ENCODE measurements at places on chromosomes 6 and 20.
A peak's percentile ranks its signal among the peaks of the same experiment; 100 is the strongest.

DNA sequence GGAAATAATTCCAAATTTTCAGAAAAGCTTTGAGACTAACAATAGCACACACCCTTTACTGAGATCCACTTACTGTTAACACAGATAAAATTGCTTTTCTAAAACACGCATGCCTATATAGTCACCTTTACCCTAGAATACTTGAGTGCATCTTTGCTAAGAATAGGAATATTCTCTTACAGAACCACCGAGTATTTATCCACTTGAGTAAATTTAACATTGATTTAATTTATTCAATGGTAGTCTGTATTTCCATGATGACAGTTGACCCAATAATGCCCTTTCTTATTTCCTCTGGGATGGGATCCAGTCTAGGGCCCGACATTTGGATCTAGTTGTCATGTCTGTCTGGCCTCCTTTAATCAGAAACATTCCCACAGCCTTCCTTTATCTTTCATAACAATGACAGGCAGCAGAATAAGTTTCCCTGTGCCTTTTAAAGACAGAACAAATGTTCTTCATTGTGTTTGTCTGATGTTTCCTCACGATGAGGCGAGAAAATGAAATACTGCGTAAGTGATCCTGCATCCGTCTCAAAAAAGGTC, 56.6 kb upstream of the ERVFRD-1 start:
- no peak for DNase-seq

DNA sequence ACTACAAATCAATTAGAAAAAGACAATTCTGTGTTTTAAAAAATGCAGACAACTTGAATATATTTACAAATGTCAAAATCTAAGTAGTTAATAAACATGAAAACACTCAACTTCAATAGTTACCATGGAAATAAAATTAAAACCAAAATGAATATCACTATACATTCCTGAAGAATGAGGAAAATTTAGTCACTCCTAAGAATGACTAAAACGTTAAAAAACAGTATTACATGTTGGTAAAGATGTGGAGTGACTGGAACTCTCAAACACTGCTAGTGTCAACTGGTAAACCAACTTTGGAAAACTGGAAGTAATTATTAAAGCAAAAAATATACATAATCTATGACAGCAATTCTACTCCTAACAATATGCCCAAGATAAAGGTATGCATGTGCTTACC, 36.3 kb downstream of the AHI1 start:
- no peak for DNase-seq

DNA sequence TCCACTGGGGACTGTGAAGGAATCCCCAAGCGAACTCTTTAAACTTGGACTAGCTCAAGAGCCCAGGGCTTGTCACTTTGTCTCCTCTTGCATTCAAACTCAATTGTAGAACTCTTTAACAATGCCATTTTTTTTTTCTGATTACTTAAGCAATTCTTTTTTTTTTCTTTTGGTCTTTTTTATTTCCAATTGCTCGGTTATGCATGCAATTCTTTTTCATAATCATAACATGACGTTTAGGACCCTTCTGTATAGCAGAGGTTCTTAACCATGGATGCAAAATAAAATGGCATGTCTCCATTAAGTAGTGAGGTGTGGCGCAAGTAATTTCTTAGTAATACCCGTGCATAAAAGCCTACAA, 466 bp upstream of the BFSP1 start:
- DNase-seq: no peak

DNA sequence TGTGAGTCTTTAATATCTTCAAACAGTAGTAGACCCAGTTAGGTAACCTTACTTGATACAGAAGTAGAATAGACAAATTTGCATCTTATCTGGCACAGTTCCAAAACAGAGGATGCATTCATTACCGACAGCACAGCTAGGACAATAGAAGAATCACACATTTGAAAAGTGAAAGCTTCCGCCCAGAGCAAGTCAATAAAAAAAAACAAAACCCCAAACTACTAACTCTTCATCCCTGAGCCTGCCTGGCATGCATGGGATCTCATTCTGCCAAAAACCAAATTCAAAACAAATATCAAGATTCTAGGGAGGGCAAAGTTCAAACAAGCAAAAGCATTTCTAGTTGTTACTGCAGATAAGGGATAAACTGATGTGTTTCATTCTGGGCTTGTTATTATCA, 235.4 kb downstream of the BTBD9 start:
- DNase-seq: peak; percentile 3

GRCh38 chr6:2950713-2951112, 20.7 kb downstream of the SERPINB6 start:
- no peak for DNase-seq

GRCh38 chr6:155861821-155862220, 406.2 kb upstream of the NOX3 start:
- DNase-seq: no peak

DNA sequence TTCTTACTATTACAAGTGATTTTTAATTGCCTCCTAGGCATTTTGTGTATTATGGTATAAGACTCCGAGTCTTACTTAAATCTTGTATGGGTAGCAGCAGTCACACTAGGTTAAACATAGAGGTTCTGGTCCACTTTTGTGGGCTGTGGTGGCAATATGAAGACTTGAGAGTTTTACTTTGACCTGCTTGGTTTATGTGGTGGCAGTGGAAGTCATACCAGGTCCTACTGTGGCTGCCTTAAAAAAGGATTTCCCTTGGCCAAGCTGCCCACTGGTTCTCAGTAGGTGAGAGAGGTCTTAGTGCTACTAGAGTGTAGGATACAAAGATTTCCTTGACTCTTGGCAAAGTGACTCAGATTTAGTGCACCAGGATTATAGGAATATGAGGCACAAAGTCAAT, 44.2 kb upstream of the NKAIN2 start:
- DNase-seq: no peak

- DNase-seq: no peak
Measured at GRCh38 chr20:61942526-61942925, 123.2 kb downstream of the TAF4 start.

GRCh38 chr6:47581591-47581990, 104.0 kb downstream of the CD2AP start:
- no peak for DNase-seq

GRCh38 chr6:49664817-49665216, 28.2 kb upstream of the RHAG start:
- no peak for DNase-seq

DNA sequence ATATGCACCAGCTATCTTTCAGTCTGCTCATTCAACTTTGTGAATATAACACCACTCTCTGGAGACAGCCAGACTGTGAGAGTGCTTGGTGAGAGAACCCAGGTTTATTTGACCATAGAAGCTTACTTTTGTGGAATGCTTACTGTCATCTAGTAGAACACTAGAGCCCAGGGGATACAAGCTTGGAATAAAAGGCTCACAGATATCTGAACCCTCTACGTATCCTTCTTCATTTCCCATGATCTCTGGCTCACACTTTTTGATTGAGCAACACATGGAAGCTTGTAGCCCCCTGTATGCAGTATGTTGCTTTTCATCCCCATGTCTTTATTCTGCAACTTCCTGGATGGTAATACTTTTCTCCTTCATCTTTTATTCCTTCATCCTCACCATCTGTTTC, 835.3 kb upstream of the CITED2 start:
- no peak for DNase-seq

GRCh38 chr6:46583081-46583480, 69.5 kb downstream of the CYP39A1 start:
- no peak for DNase-seq

DNA sequence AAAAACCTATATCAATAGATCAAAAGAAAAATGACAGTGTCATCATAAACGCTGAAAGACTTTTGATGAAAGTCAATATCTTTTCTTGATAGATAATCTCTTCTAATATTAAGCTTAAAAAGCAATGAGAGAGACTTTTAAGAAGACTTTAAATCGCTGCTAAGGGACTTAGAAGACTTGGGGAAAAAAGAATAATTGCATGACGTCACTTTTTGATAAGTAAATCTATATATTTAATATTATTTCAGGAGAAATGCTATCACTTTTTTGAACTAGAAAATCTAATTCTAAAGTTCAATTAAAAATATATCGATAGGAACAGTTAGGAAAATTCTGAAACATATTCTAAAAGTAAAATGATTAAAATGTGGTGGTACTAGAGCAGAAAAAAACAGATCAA, 78.7 kb upstream of the TSHZ2 start:
- DNase-seq: no peak

- DNase-seq: peak; percentile 45
Measured at GRCh38 chr6:83511901-83512681, at the start of gene PRSS35. TSS of gene PRSS35 (plus strand) at chr6:83512534. CDS start at chr6:83523442, 10,908 bp downstream.

GRCh38 chr20:25038103-25038410, 19.9 kb downstream of the ACSS1 start:
- DNase-seq: no peak

DNA sequence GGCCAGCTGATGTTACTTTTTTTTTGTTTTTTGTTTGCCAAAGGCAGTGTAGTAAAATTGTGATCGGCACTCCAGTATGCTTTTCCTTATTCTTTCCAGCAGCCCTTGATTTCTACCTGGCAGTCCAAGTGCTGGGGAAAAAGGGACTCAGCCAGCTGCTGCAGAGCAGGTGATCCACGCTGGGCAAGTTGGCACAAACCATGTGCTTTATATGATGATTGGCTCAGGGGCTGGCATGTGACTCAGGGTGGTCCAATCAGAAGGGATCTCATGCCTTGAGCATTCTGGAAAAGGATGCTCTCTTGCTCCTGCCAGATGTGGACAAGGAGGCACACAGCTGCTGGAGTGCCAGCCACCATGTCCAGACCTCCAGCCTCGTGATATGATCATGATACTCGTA, 54.5 kb downstream of the SULF2 start:
- DNase-seq: no peak

DNA sequence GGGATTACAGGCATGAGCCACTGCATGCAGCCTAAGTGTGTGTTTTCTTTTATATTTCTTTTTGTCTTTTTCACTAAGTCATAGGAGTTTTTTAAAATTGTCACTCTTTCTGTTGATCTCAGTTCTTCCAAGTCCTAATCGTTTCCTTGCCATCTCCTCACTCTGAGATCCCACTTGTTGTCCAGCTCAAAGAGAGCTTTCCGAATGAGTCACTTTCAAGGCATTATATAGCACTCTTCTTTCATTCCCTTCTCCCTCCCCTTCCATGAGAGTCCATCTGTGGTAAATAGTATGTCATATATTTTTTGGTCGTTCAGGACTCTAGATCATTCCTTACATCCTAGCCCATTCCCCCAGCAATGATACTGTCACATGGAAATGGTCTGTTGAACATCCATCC, 4.3 kb downstream of the VAPB start:
- DNase-seq: no peak

- peak; percentile 72 for DNase-seq
Measured at GRCh38 chr6:125507987-125508655, 206.4 kb upstream of the HDDC2 start.

- no peak for DNase-seq
Measured at GRCh38 chr6:160139420-160139851, 17.8 kb downstream of the SLC22A1 start.

DNA sequence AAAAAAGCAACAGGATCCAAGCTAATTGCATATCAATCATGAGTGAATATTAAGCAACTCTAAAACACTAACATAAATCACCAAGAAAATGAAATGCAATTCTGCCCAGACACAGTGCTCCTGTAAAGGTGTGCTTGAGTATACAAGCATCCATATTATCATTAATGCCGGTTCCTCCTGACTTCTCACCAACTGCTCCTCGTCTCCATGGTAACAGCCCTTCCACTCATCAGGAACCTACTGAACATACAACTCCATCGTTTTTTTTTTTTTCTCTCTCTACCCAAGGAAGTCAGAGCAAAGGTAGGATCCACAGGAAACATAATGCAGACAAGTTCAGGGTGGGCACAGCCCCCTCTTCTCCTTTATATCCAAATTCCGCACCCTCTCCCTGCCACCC, 12.4 kb downstream of the GABBR1 start:
- DNase-seq: no peak

DNA sequence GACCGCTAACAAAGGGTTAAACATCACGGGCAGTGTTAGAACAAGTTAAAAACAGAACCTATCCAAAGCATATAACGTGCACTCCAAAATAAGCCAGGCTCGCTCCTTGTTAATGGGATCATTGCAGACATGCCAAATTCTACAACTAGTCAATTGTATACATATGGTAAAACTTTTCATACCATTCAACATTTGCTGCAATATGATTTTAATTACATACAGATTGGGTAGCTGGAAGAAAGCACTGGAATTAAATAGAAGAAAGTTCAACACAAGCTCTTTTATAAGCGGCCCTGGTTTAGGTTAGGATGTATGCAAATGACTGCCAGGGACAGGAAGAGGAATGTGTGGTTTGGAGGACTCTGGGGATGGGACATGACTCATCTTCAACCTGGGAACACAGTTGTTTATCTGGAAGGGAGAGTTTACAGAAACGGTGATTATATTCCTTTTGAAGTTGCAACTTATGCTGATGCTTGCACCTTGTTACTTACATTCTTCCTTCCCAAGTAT, 62.5 kb upstream of the TIAM2 start:
- no peak for DNase-seq

- no peak for DNase-seq
Measured at GRCh38 chr6:138129190-138129589, 22.0 kb upstream of the PERP start.

DNA sequence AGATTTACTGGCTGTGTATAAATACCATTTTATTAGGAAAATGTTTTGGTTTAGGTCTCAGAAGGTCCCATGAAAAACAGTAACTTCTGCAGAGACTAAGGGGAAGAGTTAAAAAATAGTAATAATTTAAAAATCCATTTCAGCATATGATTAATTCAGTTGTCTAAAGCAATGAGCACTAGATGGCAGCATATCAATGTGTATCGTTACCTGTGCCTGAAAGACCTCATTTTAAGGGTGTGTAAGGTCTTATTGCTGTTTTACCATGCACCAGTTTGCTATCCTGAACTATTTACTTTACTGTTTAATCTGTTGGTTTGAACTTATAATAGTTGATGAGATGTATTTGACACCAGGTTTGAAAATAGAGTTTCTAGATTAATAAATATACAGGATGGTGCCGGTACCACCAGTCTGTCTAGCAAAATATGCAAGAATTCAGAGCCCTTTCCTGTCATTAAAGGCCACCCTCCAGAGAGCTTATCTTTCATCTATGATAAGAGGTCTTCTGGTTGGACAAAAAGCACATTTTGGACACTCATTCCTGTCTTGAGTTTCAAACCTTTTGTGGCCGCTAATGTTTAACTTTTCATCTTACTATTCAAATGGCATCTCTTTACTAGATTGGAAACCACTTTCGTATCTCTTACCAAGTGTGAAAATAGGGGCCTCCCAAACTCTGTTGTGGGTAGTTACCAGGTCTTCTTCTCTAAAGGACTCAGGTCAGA, 8.9 kb upstream of the AHI1 start:
- peak; percentile 48 for DNase-seq
